ENCODE measurements at places on chromosomes 1 and 21. TPM values are rescaled to one million over a fixed set of nuclear protein-coding genes. Genes with fewer than 3 reads are reported as not detected.

GRCh38 chr1:201259476-201260235 is 23.6 kb upstream of the PKP1 start:
- DNase-seq, result no peak

DNA sequence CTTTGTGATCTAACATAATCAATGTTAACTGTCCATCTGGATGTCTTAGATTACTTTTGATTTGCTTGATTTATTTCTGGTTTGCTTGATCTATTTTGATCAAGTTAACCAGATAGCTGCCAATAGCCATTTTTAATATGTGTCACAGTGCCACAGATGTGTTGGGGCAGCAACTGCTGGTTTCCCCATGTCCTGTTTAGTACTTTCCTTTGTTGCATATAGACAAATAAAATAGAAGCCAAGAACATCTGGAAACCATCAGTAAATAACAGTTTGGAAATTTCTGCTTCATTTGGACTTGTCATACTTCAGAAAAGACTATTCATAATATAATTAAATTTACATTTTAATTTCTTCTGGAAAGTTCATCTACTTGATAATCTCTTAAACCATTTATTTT is 145.6 kb upstream of the C21orf91 start:
- DNase-seq, result no peak

DNA sequence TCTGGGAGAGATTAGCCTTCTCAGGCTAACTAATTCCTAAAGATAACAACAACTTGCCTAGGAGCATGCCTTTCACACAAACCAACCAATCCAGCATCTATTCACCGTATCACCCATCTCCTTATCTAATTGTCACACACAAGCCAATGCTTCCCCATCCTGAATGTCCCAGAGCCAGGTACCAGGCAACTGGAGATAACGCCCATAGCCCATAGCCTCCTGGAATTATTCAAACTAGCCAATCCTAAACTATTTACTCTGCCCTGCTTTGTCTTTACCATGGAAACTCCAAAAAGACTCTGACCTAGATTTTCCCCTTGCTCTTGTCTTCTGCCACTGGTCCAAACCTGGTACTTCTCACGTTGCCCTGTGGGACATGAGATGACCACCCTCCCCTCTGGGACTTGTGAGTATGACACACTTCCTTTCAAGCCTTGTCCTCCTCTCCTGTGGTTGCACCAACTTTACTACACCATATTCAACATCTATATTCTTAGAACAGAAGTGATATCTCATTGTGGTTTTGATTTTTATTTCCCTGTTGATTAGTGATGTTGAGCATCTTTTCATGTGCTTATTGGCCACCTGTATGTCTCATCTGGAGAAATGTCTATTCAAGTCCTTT is 8.8 kb upstream of the ATG4C start:
- DNase-seq, result no peak

DNA sequence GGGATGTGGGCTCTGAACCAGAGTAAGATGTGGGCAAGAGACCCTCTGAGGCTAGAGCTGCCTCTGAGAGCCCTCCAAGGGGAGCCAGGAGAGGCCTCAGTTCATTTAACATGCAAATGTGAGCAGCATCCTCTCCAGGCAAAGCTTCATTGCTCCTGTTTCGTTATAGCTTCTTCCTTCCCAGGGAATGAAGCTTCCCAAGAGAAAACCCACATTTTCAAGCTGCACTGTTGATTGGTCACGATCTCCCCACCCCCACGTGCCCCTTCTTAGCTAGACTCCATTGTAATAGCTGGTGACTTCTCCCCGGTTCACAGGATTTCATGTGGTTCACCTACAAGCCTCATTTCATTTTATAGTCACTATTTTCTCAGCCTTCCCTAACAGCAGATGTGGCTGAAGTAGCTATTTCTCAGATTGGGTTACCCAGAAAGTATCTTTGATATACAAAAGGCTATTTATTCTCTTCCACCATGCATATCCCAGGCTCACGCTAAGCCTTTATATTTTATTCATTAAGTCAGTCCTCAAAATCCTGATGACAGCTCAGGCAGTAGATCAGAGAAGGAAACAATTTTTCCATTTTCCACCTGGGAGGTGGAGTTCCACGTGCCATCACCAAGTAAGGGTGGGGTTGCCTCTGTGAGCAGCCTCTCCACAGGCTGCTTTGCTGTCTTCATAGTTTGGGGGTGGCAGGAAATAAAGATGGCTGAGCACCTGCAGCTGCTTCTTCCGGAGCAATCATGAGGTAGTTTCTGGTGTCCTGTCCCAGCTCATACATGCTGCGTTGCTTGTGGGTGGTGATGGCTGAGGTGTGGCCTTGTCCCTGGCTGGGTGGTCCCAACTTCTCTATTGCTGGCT is 178.3 kb upstream of the RAB4A start:
- DNase-seq, result no peak

GRCh38 chr1:160076295-160076694 is 5.0 kb upstream of the KCNJ9 start:
- no peak for DNase-seq

- no peak for DNase-seq
Measured at GRCh38 chr21:17818186-17819113, 706 bp downstream of the C21orf91 start.

GRCh38 chr1:193937308-193937707 is 750.9 kb upstream of the B3GALT2 start:
- DNase-seq, result no peak

- no peak for DNase-seq
Measured at GRCh38 chr1:228500143-228500734, 13.1 kb downstream of the RNF187 start.

GRCh38 chr1:1620433-1621139 is 5.3 kb downstream of the MIB2 start:
- peak; percentile 57 for DNase-seq

DNA sequence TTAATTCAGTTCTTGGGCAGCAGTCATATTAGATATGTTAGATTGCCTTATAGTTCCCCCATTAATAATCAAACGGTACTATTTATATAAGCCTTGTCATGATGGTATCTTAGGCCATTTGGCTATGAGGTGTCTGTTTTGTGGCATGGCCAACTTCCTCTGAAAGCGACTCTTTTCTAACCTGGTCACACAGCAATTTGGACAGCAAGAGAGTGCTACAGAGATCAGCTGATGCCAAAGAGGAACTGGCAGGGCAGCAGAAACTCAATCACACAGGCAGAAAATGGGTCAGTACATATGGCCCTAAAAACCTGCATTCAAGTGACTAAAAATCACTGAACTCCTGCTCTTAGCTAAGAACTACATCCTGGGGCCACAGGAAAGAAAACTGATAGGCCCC is 13.4 kb upstream of the MUTYH start:
- no peak for DNase-seq

The VWA5B1 gene
- total RNA-seq, result not detected

The ELAPOR1 gene
- total RNA-seq, result 0.11 TPM

Data from psoas muscle (tissue), 8 donors.